ENCODE measurements at places on chromosomes 13 and 19. TPM values are rescaled to one million over a fixed set of nuclear protein-coding genes. Genes with fewer than 3 reads are reported as not detected.

Gene CD70
- 0.27 TPM for total RNA-seq

Gene ZIC2
- total RNA-seq = not detected

Gene SLC8A2
- total RNA-seq = under 0.01 TPM

Gene ZGLP1
- total RNA-seq = 0.54 TPM

Gene ZNRF4
- not detected for total RNA-seq

DNA sequence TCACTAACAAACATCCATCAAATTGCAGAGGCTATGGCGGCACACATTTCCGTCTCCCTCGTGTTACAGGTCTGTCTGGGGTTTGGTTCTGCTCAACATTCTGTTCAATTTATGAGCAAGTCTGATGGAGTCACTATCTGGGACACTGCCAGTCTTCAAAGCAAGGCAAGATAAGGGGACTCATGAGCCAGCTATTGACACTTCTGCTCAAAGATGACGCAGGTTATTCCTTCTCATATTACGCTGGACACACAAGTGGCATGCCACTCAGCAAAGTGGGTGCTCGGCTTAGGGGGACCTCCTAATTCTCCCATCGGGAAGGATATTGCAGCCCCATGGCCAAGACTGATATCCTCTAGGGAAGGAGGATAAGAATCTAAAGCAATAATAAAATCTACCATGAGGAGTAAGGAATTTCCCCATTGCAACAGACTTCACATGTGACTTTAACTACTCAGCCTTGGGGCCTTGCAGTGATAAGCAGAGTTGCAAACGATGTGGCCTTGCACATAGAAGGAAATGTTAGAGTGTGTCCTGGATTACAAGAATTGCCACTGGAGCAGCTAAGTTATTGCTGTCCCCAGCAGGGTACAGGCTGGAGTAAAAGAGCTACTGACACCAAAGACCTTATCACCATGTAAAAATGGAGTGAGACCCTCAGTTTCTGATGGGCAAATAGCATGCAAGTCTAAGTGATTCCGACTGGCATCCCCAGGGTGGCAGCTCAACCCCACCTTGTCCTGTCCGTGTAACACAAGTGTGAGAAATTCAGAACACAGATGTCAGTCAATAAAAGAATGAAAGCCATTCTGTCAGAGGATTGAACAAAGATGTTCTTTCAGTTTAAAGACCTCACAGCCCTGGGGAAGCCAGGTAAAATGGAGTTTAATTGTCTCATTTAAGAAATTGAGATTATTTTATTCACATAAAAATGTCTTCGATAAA, 306.1 kb downstream of the IRS2 start:
- DNase-seq = no peak

DNA sequence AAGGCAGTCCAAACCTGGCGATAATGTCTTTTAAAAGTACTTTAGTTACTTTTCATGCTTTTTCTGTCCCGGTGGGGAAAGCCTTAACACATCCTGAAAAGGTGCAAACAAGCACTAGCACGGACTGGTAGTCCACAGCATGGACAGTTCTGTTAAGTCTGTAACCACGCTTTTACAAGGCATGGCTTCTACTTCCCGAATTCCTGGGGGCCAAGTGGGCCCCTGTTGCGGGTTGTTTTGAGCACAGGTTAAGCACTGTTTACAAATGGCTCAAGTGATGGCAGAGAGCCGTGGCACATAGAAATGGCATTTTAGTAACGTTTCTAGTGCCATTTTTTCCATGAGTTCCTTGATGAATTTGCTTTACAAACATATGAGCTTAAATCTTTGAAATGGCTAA, 37.6 kb downstream of the ZNF493 start:
- DNase-seq = no peak

DNA sequence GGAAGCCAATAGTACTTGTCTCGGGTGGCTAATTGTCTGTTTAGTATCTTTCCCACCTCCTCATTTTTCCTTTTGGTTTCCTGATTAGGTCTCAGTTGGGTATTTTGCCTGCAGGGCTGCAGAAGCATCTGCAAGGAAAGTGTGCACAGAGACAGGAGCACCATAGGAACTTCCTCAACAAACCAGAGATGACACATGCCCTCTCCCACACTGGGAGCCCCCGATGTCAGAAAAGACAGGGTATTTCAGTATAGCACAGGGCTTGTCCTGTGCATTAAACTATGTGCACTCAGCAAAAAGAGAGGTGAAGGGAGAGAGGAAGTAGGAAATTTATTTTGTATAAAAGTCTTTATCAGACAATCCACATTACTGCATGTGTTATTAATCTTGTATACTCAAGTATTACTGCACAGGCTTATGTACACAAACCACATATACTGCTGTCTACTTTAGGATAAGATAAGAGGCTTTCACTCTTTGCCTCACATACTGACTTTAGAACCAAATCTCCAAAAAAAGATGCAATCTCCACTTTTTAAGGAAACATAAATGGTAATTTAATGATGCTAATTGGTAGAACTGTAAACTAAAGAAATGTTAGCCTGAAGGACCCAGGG, 501.0 kb downstream of the FOXO1 start:
- no peak for DNase-seq

DNA sequence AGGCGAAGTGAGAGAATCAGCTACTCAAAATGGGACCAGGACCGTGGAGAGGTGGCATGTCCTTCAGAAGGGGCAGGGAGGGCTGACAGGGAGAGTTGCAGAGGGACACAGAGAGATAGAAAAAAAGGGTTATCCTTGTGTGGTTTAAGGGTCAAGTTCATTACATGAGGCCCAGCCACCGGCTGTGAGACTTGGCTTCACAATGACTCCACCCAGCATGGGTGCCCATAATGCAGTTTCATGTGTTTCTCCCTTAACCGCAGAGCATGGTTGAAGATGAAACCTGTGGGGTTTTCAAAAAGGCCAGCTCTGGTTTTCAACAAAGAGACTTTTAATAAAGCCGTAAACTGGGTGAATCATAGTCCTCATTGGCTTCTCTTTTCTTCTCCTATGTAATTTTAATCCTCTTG, 164.6 kb downstream of the KLF5 start:
- no peak for DNase-seq

- no peak for DNase-seq
These were observed 1.5 kb downstream of the ZNF814 start for GRCh38 chr19:57887195-57887941.

GRCh38 chr13:91313103-91313502, 34.4 kb upstream of the MIR17HG start:
- peak; percentile 2 for DNase-seq

DNA sequence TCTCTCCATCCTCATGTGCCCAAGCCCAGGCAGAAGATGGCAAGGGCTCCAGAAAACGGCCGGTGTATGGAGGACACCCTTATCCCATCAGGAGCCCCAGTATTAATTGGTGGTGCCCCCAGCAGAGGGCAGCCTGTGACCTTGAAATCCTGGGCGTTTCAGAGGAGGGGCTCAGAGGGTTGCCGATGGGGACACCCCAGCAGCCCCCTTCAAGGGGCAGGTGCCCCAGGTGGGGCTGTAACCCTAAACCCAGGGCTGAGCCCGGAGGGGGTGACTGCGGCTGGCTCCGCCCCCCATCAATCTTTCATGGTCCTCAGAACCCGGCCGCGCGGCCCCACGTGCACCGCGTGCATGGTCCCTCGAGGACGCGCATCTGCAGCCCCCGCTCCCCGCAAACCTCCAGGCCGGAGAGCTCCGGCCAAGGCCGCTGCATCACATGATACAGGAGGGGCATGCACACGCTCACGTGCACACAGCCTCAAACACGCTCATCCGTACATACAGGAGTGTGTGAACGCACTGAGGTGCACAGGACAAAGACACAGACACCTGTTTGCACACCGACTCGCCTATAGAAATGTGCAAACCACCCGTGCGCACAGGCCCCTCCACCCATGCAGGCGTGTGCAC, 949 bp downstream of the RAB3A start:
- DNase-seq = peak; percentile 35
